ENCODE measurements at places on chromosomes 6 and 20.

DNA sequence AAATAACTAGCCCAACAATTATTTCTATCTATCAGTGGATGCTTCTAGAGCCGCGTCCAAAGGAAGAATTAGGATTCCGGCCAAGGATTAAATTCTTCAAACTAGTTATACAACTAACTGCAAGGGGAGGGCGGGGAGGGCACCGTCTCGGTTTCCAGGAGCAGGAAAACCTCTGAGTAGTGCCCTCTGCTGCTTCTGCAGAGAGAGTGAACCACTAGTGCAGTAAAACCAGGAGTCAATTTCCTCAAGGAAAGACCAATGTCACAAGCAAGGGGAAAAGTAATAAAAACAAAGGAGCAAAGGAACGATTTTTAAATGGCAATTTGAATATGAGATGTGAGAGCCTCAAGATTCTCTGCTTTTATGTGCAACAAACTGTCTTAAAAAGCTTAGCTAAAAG, 16.5 kb upstream of the UBE2J1 start:
- no peak for DNase-seq

DNA sequence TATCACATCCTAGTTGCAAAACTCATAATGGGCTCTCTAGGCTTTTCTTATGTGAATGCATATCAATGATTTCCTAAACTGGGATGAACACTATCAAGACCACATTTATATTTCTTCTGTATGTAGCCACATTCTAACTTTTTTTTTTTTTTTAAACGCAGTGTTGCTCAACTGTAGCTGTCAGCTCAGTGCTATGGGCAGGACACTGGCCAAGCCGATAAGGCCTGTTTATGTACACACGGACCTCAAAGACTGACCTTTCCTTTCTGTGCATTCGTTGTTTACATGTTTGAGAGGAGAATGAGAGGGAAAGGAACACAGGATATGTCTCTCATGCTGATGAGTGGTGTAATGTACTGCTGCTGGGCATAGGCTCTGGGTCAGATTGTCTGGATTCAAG, 75.1 kb upstream of the B3GAT2 start:
- no peak for DNase-seq

DNA sequence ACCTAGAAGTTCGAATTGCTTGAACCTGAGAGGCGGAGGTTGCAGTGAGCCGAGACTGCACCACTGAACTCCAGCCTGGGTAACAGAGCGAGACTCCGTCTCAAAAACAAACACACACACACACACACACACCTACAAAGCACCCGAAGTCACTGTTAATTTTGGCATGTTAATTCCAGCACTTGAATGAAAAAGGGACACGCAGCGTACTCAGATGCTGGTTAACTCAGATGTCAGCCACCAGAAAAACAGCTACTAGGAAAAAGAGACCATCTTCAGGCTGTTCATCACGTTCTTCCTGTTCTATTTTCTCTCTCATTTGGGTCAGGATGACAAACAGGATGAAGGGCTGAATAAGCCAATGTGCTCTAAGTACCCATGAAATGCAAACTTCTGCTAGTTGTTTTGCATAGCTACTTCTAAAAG, 46.9 kb downstream of the BLOC1S5 start:
- no peak for DNase-seq

GRCh38 chr6:51350308-51350904, 531.7 kb downstream of the TFAP2B start:
- no peak for DNase-seq

- no peak for DNase-seq
Measured at GRCh38 chr20:32357375-32357868, 709 bp upstream of the ASXL1 start.

DNA sequence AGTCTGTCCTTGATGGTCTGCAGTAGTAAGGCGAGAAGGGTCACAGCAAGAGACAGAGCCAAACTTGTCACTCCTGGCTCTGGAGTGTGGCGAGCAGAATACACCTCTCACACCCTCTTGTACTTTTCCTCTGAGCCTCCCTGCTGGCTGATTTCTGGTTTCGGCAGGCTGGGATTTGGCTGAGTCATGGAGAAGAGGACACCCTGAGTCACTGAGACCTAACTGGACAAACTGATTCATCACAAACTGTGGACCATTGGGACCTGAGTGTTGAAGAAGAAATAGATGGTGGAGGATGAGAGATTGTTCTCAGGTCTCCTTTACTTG, 101.7 kb downstream of the F13A1 start:
- DNase-seq, result no peak

DNA sequence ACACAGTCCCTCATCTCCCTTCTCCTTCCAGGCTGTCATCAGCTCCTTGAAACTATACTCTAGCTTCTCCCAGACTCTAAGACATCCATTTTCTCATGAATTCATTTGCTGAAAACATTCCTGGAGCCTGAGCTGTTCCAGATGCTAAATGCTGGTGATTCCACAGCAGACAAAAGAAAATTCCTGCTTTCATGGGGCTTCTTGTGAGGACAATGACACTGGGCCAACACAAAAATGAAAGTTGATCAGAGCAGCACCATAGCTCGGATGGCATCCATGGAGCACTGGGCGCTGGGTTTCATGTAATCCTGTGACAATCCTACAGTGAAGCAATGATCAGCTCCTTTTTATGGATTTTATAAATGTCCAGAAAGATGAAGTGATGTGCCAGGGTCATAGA, 47.4 kb upstream of the STX16 start:
- no peak for DNase-seq

DNA sequence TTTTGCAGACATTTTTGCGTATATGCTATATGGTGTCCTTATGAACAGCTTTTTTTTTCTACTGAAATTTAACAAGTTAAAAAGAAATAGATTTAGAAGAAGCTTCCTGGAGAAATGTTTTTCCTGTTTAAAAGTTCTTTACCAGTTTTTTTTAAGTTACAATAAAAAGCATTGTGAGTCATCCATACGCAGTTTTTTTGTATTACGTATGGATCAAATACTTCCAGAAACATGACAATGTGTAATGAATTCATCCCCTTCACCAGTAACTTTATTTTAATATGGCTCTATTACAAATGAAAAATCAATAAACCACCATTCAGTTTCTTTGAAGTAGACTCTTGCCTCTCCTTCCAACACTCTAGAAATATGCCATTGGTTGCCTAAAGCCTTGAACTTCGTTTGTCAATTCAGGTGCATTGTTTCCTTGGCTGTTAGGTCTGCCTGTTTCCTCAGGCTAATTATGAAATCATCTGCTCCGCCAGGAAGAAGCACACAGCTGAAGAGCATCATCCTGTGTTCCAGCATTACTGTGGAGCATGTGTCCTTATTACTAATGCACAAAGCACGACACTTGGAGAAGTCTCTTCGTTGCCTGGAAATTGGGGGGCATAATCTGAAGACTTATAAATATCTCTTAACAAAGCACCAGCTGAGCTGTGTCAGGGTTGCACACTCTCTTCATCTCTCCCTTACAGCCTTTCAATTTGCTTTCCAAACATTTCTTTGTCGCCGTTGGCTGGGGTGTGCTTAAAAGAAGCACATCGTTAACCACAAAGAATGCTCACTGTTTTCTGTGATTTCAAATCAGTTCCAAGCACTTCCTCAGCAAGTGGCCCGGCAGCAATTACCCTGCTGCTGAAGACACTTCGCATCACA, 9.6 kb downstream of the MOXD1 start:
- no peak for DNase-seq

GRCh38 chr6:151255811-151256210, 16.0 kb downstream of the AKAP12 start:
- no peak for DNase-seq

DNA sequence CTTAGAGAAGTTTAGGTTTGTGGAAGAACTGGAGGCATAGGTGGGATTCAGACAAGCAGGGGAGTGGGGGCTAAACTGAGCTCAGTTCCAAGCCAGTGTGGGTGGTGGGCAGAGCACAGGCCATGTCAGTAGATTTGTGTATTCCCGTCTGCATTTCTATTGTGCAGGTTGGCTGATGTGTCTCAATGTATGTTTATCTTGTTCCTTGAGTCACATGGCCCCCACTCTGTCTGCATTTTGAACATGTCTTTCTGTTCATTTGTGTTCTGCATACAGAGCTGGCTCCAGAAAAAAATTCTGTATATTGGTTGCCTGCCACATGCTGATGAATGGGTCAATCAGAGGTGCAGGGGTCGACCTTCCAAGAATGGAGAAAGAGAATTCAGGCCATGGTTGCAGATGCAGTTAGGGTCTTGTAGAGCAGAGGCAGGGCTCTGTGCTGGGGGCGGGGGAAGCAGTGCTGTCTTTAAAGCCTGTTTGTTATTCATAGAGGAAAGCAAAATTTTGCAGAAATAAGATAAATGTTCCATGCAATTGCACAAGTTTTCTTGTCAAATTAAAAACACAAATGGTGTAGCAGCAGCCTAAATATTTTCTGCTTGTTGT, 166.7 kb downstream of the CDH26 start:
- no peak for DNase-seq

- no peak for DNase-seq
Measured at GRCh38 chr6:117930645-117931044, 23.6 kb downstream of the SLC35F1 start.
